ENCODE measurements at places on chromosomes 2 and 18.

GRCh38 chr2:180583441-180584140 is 396.8 kb upstream of the UBE2E3 start:
- no peak for DNase-seq

- DNase-seq: no peak
These were observed 69.4 kb downstream of the ARHGAP28 start for GRCh38 chr18:6798896-6799295.

GRCh38 chr2:84781942-84782716 is 98.8 kb downstream of the TRABD2A start:
- DNase-seq: no peak

DNA sequence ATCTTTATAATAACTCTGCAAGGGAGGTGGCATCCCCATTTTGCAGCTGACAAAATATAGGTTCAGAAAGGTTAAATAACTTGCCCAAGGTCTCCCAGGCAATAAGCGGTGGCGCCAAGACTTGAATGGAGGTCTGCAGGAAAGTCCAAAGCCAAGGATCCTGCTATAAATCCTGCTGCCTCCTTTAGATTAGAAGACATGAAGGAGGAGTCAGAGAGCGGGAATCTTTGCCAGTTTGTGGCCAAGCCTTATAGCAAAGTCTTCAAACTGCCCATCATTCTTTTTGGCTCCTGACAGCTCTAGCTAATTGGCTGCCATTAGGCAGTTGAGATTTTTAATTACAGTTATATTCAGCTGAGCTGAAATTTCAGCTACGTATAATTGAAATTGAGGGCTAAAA is 114.3 kb downstream of the C1D start:
- no peak for DNase-seq

Measured in NCI-H187 treated with DMSO at 0.1 percent for 48 hours (cell line).